ENCODE measurements at places on chromosomes 7 and 10.

- DNase-seq: no peak
Measured at GRCh38 chr10:119378737-119379067, 163.8 kb downstream of the RGS10 start.

DNA sequence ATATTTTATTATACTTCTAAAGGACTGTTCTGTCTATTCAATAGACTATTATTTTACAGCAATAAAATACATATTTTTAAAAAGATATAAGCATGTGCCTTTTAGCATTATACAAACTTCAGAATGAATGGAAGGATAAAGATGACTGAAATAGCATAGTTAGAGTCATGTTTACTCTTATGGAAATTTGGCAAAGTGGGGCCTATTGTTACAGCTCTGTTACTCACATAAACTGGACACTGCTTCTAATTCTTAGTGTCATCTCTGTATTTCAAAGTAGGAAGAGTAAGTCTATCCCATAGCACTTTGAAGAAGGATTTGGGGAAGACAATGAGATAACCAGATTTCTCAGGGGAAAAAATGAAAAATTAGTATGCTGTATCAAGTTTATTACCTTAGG, 168.2 kb downstream of the SKAP2 start:
- no peak for DNase-seq

DNA sequence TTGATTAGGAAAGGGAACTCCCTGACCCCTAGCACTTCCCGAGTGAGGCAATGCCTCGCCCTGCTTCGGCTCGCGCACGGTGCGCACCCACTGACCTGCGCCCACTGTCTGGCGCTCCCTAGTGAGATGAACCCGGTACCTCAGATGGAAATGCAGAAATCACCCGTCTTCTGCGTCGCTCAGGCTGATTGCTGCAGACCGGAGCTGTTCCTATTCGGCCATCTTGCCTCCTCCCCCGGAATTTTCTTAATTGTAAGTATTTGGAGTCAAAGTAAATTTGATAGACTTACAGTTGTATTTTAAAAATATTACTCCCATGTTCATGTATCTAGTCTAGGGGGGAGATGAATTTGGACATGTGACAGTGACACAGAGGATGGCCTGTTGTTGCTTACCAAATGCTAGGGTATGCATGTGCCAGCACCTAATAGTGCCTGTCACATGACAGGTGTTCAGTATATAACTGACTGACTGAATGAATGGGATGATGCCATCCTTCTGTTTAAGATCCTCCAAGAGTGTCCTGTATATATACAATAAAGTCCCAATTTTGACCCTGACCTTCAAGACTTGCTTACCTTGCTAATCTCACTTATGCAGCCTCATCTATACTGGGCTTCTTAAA, 42.0 kb upstream of the ICA1 start:
- no peak for DNase-seq

GRCh38 chr10:46092524-46093081, 46.5 kb upstream of the MSMB start:
- DNase-seq: no peak

- DNase-seq: no peak
Measured at GRCh38 chr10:66931949-66932343, 6.1 kb downstream of the LRRTM3 start.

DNA sequence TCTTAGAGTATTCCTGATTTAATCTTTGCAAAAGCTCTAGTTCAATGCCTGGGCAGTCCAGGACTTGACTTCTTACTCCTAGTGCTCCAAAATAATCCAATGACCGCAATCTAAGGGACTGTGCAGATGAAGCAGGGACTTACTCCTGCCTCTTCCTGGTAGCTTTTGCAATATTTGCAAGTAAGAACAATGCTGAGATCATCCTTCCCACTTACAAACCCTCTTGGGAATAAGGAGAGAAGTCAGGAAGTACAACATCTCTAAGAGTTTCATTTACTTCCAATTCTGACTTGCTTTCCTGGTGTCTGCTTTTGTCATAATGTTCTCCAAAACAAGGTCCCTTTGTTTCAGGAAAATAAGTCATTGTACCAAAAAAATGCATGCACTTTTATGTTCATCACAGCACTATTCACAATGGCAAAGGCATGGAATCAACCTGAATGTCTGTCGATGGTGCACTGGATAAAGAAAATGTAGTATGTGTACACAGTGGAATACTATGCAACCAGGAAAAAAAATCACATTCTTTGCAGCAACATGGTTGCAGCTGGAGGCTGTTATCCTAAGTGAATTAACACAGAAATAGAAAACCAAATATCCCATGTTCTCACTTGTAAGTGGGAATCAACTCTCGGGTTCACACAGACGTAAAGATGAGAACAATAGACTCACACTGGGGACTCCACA, 7.1 kb upstream of the KCNMA1 start:
- no peak for DNase-seq

- peak; percentile 57 for DNase-seq
Measured at GRCh38 chr10:58952162-58952601, 224.3 kb upstream of the PHYHIPL start.

GRCh38 chr10:123402656-123403055, 248.5 kb downstream of the BUB3 start:
- no peak for DNase-seq

GRCh38 chr7:25940086-25940906, 211.7 kb upstream of the NFE2L3 start:
- no peak for DNase-seq

DNA sequence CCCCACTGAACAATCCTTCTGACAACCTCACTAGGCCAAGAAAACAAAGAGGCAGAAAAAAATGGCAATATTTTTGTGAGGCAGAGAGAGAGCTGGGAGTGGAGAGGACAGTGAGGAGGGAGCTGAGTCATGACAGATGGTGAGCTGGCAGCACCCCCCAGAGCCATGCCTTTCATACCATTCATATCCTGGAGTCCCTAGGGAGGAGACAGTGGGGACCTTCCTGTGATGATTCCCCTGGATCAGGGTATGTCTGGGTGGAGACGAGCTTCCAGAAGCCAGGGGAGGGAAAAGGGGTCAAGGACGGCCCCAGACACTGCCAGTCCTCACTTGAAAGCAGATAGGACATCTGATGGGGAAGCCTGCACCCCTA, 160.5 kb downstream of the ADAM12 start:
- DNase-seq: no peak

GRCh38 chr10:63758080-63758479, 236.9 kb downstream of the REEP3 start:
- no peak for DNase-seq

DNA sequence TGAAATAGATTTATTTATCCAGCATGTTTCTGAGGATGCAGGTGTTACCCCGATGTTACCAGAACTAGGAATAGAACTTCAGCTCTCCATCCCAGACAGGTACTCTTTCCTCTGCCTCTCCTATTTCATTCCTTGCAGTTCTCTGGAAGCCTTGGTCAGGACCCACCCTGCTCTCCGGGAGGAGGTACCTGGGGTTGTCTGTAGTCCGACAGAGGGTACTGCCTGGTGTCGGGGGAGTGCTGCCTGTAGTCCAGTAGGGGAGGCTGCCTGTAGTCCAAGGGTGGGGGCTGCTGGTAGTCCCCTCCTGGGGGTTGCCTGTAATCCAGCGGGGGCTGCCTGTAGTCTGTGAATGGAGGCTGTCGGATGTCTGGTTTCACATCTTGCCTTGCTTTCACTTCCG, 328.4 kb downstream of the PHTF2 start:
- no peak for DNase-seq

GRCh38 chr10:42609872-42610271, 28.5 kb downstream of the ZNF33B start:
- DNase-seq: no peak

GRCh38 chr7:47833211-47833610, 115.1 kb downstream of the PKD1L1 start:
- no peak for DNase-seq

DNA sequence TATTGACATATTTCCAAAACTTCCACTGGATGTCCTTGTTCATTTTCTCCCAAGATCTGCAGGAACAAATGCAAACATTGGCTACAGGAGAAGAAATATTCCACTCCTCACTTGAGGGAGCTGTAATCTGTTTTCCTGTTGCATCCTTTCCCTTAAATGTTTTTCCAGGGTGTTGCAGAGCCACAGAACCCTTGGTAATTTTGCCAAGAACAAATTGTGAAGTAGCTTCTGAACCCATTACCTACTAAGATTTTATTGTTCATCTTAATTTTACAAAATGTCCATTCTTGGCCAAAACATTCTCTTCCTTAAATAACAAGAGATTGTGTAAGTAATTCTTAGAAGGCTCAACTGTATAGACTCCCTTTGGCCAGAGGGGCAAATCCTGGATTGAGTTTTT, 177.0 kb downstream of the GNAT3 start:
- no peak for DNase-seq

DNA sequence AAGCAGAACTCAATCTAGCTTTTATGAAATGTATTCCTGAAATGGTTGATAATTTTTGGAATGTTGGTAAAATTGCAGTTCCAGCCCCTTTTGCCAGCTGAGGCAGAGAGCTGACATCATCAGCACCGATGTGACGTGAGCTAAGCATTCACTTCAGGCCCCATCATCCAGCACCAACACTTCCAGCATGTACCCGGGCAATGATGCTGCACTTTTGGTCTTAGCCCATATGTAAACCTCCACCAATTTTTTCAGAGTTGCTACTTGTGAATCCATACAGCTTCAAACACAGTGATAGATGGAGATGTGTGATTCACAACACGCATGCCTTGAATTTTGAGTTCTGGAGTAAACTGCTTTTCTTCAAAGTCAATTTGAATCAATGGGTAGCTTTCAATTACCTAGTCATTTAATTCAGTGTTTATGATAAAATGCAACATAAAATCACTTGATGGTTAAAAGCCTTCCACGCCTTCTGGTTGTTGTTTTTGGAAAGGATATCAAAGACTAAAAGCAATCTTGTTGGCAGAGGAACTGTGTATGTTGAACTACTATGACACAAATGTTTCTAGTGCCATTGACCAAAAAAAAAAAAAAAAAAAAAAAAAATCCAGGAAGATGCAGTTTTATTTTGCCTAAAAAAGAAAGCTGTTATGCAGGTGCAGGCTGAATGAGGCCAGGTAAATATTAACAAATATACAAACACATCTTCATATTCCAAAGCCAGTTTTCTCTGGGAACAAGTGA, 73.9 kb downstream of the NRP1 start:
- no peak for DNase-seq

DNA sequence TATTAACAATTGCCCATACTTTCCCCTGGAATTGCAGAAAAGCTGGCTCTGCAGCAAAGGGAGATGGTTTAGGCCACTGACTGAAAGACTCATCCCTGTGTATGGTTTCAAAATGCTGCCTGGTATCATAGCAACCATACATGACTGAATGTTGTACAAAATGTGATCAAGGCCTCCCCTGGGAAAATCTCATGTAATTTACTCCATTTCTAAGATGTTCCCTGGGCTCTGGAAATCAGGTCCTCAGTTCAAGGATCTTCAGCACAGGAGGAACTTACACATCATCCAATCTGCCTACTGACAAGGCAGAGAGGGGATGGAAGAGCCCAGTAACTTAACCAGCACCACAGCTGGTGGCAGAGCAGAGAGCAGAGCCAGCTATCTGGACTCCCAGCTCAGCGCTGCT, 111.8 kb downstream of the JAZF1 start:
- no peak for DNase-seq

GRCh38 chr10:16887565-16887964, 70.3 kb upstream of the RSU1 start:
- no peak for DNase-seq

- no peak for DNase-seq
Measured at GRCh38 chr10:67036808-67037207, 111.0 kb downstream of the LRRTM3 start.
